Caudate nucleus (tissue), 63 donors: ENCODE measurements at places on chromosomes 2 and 18.

GRCh38 chr2:70947556-70948184 lies 12.0 kb downstream of the ATP6V1B1 start:
- DNase-seq = no peak

DNA sequence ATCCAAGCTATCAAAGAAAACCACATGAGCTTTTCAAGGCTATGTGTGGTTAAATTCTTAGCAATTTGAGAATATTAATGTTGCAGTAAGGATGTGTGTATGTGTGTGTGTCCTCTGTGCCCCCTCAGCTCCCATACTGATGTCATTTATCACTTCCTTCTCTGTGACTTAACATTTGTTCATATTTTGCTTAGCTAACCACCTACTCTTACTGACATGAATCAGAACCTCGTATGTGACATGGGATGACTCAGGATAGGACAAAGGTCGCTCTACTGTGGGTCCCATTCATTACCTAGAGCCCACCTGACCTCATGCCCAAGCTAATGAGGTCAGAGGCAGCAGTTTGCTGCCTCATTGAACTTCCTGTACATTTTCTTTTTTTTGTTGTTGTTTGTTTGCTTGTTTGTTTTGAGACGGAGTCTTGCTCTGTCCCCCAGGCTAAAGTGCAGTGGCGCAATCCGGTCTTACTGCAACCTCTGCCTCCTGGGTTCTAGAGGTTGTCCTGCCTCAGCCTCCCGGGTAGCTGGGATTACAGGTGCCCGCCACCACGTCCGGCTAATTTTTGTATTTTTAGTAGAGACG lies 36.3 kb downstream of the MOGAT1 start:
- no peak for DNase-seq

DNA sequence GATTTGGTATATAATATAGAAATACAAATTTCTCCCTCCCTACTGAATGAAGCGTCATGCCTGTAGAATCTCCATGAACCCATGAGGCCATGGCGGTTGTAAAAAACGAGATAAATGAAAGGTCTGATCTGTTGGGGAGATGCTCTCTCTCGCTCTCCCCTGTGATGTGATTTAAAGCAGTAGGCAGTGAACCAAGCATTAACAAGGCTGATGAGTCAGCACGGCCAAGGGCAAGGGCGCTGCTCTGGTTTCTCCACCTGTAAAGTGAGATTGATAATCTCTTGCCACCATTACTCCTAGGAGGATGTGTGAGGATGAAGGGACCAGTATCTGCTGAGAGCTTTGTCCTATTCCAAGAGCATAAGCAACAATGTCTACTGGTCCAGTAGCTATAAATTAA lies 553.3 kb downstream of the CMPK2 start:
- no peak for DNase-seq

- no peak for DNase-seq
Observed at GRCh38 chr2:24435391-24436316, 55.4 kb upstream of the NCOA1 start.

GRCh38 chr2:187264612-187265011 lies 183.4 kb downstream of the CALCRL start:
- DNase-seq = no peak

GRCh38 chr2:176729706-176730569 lies 460.7 kb downstream of the MTX2 start:
- DNase-seq = no peak

DNA sequence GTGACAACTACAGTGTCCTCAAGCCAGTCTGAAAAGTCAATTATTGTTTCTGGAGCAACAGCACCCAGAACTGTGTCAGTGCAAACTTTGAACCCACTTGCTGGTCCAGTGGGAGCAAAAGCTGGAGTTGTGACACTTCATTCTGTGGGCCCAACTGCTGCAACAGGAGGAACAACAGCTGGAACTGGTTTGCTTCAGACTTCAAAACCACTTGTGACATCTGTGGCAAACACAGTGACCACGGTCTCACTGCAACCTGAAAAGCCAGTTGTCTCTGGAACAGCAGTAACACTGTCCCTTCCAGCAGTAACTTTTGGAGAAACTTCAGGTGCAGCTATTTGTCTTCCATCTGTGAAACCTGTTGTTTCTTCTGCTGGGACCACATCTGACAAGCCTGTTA lies 59.8 kb downstream of the TAF4B start:
- DNase-seq = no peak

GRCh38 chr2:8714283-8714682 lies 32.4 kb downstream of the ID2 start:
- DNase-seq = no peak

GRCh38 chr2:164335128-164335527 lies 286.2 kb downstream of the GRB14 start:
- DNase-seq = no peak

DNA sequence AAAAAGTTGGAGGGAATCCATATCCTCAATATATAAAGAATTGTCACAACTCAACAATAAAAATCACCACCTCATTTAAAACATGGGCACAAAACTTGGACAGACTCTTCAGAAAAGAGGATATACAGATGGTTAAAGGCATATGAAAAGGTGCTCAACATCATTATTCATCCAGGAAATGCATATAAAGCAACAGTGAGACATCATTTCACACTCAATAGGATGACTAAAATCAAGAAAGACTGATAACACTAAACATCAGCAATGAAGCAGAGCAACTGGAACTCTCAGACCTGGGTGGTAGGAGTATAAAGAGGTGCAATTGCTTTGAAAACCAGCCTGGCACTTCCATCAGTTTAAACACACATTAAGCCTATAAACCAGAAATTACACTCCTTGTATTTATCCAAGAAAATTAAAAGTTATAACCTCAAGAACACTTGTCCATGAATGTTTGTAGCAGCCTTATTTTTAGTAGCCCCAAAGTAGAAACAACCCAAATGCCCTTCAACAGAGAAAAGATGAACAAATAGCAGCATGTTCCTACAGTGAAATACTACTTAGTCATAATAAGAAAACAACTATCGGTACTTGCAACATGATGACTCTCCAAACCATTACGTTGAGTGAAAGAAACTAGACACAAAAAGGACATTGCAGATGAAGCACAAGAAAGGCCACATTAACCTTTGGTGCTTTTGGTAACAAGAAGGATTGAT lies 79.1 kb upstream of the TANC1 start:
- no peak for DNase-seq

DNA sequence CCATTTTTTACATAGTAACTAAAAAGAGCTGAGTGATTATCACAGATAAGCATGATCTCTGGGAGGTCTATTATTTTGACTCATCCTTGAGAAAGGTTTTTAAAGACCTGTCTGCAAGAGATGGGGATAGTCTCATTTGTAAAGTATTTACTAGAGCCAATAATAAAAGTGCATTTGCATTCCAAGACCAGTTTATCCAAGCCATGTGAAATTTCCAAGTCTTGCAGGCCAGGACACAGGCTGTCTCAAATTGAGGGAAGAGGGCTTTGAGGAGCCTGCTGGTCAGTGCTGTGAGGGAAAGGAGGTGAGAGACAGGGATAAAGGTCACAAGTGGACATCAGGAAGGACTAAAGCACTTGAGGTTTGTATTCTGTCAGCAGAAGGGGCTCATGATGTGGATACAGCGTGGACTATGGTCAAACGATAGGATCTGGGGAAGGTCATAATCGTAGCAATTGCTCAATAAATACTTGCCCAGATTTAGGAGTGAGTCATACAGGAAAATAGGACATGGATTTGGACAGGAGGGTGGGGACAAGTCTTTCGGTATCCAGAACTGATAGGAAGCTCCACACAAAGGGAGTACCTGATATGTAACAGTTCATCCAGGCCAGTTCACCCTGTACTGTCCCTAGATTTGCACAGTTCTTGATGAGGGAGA lies 6.6 kb upstream of the CDH2 start:
- no peak for DNase-seq
